ENCODE measurements at places on chromosomes 7 and 10. TPM values are rescaled to one million over a fixed set of nuclear protein-coding genes. Genes with fewer than 3 reads are reported as not detected.

UPK3B gene
- total RNA-seq, result 111 TPM

CRPPA gene
- total RNA-seq, result 3.6 TPM

MRLN gene
- not detected for total RNA-seq

TMEM130 gene
- 1.6 TPM for total RNA-seq

SFTPA1 gene
- 0.91 TPM for total RNA-seq

AGBL3 gene
- 3.9 TPM for total RNA-seq

RNLS gene
- total RNA-seq, result 20.8 TPM

KIF11 gene
- 1.4 TPM for total RNA-seq

LRRC61 gene
- total RNA-seq, result 14.1 TPM

FAM180A gene
- total RNA-seq, result 1.1 TPM

SLC13A1 gene
- not detected for total RNA-seq

ASAH2 gene
- 11.3 TPM for total RNA-seq

ETV1 gene
- 8.5 TPM for total RNA-seq

ECD gene
- total RNA-seq, result 39.1 TPM

PPP1R3C gene
- total RNA-seq, result 113 TPM

MINDY4 gene
- 16.8 TPM for total RNA-seq

POLR2J3 gene
- total RNA-seq, result 64.3 TPM

SFTPD gene
- 0.89 TPM for total RNA-seq

ADRB1 gene
- total RNA-seq, result 1.4 TPM

GPR146 gene
- 8.7 TPM for total RNA-seq

SPDYE8 gene
- total RNA-seq, result not detected

LDB1 gene
- total RNA-seq, result 82.4 TPM

TMEM270 gene
- total RNA-seq, result not detected

SHTN1 gene
- 17.1 TPM for total RNA-seq

MOGAT3 gene
- total RNA-seq, result not detected

AKR1C2 gene
- 343 TPM for total RNA-seq

PIP gene
- total RNA-seq, result not detected

VWDE gene
- total RNA-seq, result 2.6 TPM

CHN2 gene
- total RNA-seq, result 34.2 TPM

CALML3 gene
- not detected for total RNA-seq

PTN gene
- 8.3 TPM for total RNA-seq

RAB19 gene
- 3.7 TPM for total RNA-seq

KCND2 gene
- total RNA-seq, result 4.9 TPM

SORCS1 gene
- total RNA-seq, result 0.99 TPM

NME8 gene
- 1.5 TPM for total RNA-seq

PDE1C gene
- total RNA-seq, result 12.2 TPM

CYP2C18 gene
- 0.96 TPM for total RNA-seq

SNX10 gene
- total RNA-seq, result 2.6 TPM

TAS2R3 gene
- 6.4 TPM for total RNA-seq

ANKRD61 gene
- total RNA-seq, result not detected

POT1 gene
- 30.9 TPM for total RNA-seq

PRDX3 gene
- total RNA-seq, result 95.0 TPM

ADIRF gene
- total RNA-seq, result 790 TPM

ZEB1 gene
- total RNA-seq, result 58.3 TPM

ACTL6B gene
- not detected for total RNA-seq
